ENCODE measurements at places on chromosomes 16 and 17.
A peak's percentile ranks its signal among the peaks of the same experiment; 100 is the strongest.

DNA sequence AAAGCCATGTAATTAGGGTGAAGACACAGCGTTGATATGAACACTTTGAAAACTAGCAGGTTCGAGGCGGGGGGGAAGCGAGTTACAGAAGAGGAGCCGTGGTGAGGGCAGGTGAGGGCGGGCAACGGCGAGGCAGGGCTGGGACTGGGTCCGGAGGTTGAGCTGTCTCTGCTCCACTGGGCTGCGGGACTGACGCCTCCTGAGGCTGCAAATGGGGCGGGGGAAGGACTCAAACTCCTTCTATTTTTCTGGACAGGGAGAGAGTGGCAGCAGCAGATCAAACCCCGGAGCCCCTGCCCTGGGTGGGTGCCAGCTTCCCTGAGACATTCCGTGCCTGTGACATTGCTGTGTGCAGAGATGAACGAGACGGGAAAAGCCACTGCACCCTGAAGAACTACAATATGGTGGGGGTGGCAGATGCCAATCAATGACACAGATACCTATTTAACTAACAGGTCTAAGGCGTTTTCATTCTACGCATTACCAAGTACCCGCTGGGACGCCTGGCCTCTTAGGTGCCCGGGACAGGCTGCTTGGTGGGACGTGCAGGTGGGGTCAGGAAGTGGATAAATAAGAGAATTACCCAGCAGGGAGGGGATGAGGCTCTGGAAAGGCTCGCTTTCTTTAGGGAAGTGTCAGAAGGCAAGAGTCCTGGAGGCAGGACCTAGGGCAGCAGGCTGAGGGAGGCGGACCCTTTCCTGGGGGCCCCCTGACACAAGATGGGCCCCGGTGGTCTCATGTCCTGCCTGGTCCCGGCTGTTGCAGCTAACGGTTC is 30.4 kb downstream of the RPH3AL start:
- no peak for DNase-seq

- no peak for DNase-seq
These were observed 19.2 kb downstream of the ZC3H18 start for GRCh38 chr16:88589441-88589840.

GRCh38 chr17:80389011-80389995 is 25.7 kb upstream of the ENDOV start:
- DNase-seq: peak; percentile 15

DNA sequence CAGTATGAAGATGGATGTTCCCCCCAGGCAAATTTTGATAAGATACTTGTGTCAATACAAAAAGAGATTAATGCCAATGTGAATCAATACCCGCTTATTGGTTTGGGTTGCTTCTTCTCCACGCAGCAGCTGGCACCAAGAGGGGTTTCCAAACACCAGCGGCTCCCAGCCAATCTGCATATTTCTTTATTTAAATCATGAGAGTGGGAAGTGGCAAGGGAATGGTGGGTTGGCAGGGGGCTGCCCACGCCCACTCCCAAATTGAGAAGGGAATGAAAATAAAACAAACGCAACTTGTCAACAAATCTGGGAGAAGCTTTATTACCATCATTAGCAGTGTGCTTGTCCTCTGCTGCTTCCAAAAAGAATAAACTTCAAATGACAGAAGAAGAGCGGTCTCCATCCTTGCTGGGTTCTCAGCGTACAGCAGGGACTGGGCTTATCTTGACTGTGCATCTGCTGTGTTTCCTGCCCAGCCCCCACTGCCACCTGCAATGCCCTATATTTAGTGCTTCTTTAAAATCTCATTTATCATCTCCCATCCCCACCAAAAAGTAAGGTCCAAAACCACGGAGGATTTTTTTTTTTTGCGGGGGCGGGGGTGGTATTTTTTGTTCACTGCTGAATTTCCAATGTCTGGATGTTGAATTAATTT is 34.9 kb upstream of the C16orf78 start:
- DNase-seq: no peak

DNA sequence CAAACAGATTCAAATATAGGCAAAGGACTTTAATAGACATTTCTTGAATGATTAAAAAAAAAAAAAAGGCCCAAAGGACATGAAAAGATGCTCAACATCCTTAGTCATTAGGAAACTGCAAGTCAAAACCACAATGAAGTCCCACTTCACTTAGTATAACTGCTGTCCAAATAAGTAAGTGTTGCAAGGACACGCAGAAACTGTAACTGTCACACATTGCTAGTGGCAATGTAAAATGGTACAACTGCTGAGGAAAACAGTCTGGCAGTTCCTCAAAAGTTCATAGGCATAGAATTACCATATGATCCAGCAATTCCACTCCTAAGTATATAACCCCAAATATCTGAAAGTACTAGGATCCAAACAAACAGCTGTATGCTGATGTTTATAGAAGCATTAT is 112.7 kb downstream of the BRIP1 start:
- DNase-seq: no peak

GRCh38 chr17:34797720-34798119 is 163.5 kb downstream of the CCT6B start:
- DNase-seq: no peak

GRCh38 chr17:80260791-80261158 is at the start of gene RNF213:
Gene RNF213, plus strand, starts transcription at chr17:80260852. Its CDS starts 2,830 bp downstream, at chr17:80263682.
- DNase-seq: peak; percentile 97

DNA sequence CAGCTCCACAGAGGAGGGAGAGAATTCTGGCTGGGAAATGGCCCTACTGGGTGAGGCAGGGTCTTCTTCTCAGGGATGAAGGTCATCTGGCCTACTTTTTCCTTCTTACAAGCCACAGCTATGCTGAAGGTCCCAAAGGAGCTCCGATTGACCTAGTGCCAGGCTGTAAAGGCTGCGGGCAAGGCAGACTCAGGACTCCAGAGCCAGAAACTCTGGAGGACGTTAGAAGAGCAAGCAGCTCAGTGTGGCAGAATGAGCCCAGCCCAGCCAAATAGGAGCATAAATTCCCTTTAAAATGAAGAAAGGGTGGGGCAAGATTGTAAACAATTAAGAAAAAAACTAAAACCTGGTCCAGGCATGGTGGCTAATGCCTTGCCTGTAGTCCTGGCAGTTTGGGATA is 20.1 kb upstream of the CNOT1 start:
- DNase-seq: no peak

- peak; percentile 100 for DNase-seq
These were observed at the start of gene RNF157 for GRCh38 chr17:76240461-76241203. Gene RNF157, minus strand, starts transcription at chr17:76240493. Its CDS starts 253 bp downstream, at chr17:76240240.

DNA sequence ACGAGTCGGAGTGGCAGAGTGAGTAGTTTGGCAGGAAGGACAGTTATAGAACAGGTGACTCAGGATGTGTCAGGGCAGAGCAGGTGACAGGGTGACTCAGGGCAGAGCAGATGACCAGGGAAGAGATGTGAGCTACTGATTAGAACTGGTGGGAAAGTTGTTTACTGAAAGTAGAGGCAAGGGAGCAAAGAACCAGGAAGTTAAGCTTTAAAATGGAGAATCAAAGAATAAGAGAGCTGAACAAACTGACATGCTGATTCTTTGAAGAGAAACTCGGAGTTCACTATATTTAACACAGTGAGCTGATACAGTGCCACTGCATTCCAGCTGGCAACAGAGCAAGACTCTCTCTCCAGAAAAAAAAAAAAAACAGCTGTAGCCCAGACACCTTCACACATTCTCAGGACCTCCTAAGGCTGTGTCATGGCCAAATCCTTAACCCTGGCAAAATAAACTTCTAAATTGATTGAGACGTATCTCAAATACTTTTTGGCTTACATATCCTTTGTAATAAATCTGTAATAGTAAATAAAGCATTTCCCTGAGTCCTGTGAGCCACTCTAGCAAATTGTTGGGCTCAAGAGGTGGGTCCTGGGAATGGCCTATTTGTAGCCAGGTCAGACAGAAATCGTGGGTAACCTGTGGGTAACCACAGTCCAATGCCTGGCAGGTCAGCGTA is 12.3 kb upstream of the UBE2I start:
- DNase-seq: no peak

DNA sequence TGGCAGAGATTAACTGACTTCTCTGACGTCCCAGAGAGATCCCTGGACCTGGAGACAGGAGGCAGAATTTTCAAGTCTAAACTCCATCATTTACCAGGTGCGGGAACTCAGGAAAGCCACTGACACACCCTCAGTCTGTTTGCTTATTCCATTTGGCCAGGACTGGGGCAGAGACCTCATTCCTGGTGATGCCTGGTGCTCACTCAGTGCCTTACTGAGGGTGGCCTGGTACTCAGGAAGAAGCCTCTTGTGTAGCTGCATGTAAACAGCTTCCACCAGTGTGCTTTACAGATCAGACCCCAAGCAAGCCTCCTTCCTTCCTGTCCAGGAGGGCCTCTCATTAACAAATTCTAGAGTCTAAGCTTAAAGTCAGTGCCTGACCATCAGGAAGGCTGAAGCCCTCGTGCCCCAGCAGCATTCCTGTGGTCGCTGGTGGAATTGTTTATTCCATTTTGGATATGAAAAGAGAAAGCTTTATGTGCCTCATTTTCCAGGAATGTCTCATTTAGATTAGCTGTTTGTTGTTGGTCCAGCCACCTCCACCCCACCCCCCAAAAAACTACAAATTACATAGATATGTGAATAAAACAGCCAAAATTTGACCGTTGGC is 236.1 kb upstream of the CDH5 start:
- DNase-seq: no peak

GRCh38 chr17:48149787-48150463 is 42.4 kb downstream of the SNX11 start:
- no peak for DNase-seq

DNA sequence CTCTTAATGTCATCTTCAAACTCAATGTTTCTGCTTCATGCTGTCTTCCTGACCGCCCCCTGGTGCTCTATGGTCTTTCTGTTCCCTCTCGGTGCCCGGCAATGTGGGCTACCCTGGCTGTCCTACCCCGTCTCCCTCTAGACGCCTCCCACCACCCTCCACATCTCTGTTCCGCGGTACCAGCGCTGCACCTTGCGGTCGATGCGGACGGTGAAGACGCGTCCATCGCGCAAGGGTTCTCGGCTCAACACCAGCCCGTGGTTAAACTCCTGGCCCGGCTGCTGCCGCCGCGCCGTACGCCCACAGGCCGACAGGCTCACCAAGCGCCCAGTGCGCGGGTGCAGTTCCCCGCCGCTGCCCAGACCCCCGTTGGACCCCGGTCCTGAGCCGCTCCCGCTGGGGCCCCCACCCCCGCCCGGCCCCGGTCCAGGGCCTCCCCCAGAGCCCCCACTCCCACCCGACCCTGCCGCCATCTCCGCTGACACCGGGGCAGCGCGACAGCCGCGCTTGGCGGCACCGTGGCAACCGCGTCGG is at the start of gene NEURL4:
NEURL4 (minus strand) TSS at position 496 of the 534 bp plus-strand sequence; CDS start at position 473, 23 bp downstream.
- DNase-seq: no peak

- no peak for DNase-seq
These were observed 26.3 kb downstream of the ZZEF1 start for GRCh38 chr17:4116516-4116915.

DNA sequence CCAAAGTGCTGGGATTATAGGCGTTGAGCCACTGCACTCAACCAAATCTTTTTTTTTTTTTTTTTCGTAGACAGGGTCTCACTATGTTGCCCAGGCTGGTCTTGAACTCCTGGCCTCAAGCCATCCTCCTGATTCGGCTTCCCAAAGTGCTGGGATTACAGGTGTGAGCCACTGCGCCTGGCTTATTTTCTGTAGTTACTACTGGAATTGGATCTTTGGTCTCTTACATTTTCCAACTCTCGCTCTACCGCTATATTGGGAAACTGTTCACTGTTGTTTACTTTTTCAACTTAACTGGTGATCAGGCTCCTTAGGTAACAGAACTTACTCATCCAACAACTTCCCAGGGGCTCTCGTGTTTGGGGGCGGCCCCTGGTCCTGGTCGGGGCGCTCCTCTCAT is 14.1 kb downstream of the ZNF200 start:
- no peak for DNase-seq

- DNase-seq: no peak
These were observed 63.5 kb downstream of the SPACA3 start for GRCh38 chr17:33055171-33055611.

DNA sequence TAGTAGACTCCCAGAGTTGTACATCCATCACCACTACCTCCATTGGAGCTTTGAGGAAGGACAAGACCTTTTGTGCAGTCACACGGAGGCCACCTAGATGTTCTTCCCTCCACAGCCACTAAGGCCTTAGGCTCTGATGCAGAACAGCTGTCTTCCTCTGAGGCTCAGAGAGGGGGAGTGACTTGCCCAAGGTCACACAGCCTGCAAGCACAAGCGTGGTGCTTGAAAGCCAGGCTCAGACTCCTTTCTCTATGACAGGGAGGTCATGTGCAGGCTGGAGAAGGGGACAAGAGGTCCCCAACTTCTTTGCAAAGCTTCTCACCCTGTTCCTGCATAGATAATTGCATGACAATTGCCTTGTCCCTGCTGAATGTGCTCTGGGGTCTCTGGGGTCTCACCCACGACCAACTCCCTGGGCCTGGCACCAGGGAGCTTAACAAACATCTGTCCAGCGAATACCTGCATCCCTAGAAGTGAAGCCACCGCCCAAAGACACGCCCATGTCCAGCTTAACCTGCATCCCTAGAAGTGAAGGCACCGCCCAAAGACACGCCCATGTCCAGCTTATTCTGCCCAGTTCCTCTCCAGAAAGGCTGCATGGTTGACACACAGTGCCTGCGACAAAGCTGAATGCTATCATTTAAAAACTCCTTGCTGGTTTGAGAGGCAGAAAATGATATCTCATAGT is 12.7 kb downstream of the SCGB1C2 start:
- DNase-seq: no peak
